ENCODE measurements at places on chromosomes 5 and 9.

GRCh38 chr9:93809204-93809940 is 145.8 kb downstream of the BARX1 start:
- no peak for DNase-seq

- DNase-seq, result no peak
These were observed 148.4 kb upstream of the PAPPA start for GRCh38 chr9:116005205-116005604.

GRCh38 chr5:134041570-134042411 is 37.0 kb upstream of the VDAC1 start:
- DNase-seq, result no peak

DNA sequence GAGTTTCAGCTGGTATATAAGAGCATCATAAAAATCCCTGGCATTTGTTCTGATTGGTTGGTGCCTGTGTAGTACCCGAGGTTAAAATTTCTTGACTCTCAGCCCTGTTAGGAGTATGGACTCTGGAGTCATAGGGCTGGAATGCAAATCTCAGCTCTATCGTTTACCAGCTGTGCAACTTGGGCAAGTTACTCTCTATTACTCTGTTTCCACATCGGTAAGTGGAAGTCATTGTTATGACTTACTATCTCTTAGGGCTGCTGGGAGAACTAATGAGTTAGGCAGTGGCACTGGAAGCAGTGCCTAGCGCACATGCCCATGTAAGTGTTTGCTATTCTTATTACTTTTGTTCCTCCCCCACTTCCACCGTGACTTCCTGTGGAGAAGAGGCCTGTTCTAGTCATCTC is 141.6 kb downstream of the BOD1 start:
- no peak for DNase-seq
